ENCODE measurements at places on chromosomes 16 and 17.

GRCh38 chr16:79757968-79758367, 157.4 kb upstream of the MAF start:
- DNase-seq = no peak

- DNase-seq = peak; percentile 86
Measured at GRCh38 chr17:19387921-19388521, 1.0 kb upstream of the MFAP4 start.

GRCh38 chr16:5541356-5541755, 443.8 kb upstream of the EEF2KMT start:
- no peak for DNase-seq

- DNase-seq = no peak
Measured at GRCh38 chr17:49551221-49552069, 24.2 kb upstream of the NXPH3 start.

DNA sequence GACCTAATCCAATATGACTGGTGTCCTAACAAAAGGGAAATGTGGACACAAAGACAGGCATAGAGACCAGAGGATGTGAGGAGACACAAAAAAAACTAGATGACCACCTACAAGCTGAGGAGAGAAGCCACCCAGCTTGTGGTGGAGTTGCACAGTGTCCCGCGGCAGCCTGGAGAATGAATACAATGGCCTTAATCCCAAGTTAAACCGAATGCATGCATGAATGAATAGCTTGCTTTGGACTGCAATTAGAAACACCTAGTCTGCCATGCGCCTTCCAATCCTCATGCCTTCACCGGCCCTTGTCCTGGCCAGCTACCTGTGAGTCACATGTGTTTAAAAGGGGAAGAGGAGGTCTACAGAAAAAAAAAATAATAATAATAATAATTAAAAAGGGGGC, 72.0 kb downstream of the CNGB1 start:
- DNase-seq = no peak

DNA sequence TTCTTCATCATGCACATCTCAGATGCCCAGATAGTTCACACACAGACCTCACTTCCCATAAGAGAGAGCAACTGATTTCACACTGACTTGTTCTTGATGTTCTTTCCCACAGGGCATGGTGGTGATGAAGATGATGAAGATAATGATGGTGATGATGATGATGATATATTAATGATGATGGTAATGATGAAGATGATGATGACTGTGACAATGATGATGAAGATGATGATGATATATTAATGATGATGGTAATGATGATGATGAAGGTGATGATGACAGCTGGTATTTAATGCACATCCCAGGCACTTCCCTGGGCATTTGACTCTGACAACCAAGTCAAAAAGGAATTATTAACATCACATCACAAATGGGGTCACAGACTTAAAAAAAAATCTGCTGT, 225.2 kb downstream of the MAF start:
- DNase-seq = no peak

DNA sequence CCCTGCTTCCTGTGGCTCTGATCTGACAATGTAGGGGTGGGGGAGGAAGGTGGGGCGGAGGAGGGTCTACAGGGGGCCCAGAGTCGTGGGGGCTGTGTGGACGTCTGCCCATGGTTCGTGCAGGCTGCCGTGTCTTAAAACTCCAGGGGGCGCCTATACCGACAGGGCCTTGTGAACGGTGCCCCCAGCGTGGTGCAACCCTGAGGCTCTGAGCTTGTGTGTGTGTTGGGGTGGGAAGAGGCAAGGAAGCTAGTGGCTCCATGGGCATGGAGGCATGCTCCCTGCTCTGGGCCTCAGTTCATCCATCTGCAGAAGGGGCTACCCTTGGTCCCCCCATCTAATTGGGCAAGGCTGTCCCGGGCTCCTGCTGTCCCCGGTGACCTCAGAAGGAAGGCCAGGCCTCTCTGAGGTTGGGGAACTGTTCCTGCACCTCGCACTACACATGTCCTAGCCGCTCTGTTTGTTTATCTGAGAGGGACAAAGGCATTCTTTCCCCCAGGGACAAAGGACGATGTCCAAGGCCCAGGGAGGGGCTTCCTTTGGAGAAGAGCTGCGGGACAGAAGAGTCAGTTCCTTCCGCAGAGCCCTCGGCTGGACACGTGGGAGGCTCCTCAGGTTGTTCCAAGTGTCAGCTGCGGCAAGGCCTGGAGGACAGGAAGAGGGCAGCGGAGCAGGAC, 13.5 kb downstream of the CA4 start:
- no peak for DNase-seq

GRCh38 chr17:69057280-69057679, 3.4 kb downstream of the ABCA9 start:
- no peak for DNase-seq

- DNase-seq = no peak
Measured at GRCh38 chr16:57799600-57800199, 2.6 kb downstream of the KIFC3 start.

GRCh38 chr17:33012522-33013033, 20.9 kb downstream of the SPACA3 start:
- peak; percentile 93 for DNase-seq

- DNase-seq = no peak
Measured at GRCh38 chr16:74732707-74733350, 32.2 kb upstream of the MLKL start.

- peak; percentile 68 for DNase-seq
Measured at GRCh38 chr17:78737332-78737731, 44.7 kb downstream of the CYTH1 start.

DNA sequence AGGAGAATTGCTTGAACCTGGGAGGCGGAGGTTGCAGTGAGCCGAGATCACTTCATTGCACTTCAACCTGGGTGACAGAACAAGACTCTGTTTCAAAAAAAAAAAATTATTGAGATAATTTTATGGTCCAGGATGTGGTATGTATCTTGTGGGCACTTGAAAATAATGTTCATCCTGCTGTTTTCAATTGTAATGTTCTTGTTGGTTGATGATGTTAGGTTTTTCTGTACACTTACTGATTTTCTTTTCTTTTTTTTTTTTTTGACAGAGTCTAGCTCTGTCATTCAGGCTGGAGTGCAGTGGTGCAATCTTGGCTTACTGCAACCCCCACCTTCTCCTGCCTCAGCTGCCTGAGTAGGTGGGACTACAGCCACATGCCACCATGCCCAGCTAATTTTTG, 29.7 kb downstream of the TBX21 start:
- no peak for DNase-seq

DNA sequence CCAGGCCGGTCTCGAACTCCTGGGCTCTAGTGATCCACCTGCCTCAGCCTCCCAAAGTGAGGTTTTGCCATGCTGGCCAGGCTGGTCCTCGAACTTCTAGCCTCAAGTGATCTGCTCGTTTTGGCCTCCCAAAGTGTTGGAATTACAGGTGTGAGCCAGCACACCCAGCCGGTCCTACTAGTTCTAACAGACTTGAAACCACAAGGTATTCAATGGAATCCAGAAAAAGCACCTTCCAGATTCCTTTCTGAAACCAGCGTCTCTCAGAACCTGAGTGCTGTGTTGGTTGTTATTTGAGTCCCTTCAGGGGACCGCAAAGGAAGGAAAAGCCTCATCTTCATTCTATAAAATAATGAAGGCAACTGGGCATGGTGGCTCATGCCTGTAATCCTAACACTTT, 4.1 kb downstream of the KRABD2 start:
- DNase-seq = no peak

- DNase-seq = no peak
Measured at GRCh38 chr16:27665881-27666280, 115.9 kb downstream of the KATNIP start.

DNA sequence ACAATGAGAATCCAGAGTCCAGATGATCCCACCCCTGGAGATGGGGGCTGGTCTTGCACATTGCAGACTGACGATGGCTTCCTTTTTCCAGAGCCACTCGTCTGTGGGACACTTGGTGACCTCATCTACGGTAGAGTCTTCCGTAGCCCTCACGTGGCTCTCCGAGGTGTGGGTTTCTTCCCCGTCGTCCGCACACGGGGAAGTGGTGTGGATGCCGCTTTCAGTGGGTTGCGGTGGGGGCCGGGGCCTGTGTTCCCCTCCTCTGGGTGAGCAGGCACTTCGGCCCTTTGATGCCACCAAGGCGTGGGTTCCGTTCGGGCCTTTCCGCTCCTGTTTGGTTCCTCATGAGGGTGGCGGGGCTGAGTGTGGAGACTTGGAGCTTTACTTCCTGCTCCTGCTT, 21.4 kb downstream of the BAIAP2 start:
- no peak for DNase-seq

DNA sequence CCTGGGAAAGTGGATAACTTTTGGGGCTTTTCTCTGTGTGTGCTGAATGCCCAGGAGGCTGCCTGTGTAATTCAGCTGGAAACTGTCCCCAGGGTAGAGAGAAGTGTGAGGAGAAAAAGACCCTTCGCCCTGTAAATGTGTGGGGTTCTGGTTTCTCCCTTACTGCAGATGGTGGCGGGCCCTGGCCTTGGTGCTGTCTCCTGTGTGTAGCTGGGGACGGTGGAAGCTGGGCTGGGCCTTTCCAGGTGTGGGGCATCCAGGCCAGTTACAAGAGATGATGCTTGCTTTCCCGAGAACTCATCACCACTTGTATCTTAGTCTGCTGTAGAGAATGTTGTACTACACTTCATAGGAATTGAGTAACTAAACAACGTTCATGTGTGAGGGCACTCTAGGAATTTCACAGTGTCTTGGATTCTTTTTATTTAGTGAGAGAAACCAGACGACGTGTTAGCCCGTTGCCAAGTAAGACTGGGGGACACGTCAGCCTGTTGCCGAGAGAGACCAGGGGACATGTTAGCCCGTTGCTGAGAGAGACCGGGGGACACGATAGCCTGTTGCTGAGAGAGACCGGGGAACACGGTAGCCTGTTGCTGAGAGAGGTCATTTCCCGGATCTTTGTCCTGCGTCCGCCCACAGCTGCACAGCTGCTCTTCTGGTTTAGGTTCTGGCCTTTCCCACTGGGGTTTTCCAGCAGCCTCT, 43.1 kb downstream of the TBCD start:
- DNase-seq = peak; percentile 26

DNA sequence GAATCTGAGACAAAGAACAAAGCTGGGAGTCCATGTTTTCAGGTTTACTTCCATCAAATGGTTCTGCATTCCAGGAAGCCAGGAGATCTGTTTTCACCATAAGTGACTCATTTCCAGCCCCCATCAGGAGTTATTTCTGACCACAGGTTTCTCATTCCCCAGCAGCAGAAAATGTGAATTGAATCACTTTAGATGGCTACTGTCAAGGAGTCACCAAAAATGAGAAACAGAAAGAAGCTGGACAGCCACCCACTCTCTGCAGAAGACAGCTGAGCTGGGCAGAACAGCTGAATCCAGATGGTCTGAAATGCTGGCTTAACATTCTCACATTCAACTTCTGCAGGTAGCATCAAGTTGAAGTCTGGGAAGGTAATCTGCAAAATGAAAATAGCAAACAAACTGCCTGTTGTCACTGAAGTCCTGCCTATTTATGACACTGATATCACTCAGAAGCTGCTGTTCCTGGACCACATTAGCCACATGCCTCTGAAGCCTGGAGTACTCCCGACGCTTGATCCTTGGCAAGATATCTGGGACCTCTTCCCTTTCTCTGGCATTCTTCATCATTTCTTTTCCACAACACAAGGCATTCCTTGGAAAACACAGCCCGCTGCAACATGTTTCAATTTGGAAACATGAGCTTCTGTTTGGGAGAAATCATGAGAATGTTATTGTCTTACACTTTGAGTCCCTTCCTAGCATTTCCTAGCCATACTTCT, 15.3 kb downstream of the CCL11 start:
- peak; percentile 72 for DNase-seq

GRCh38 chr16:85227084-85227945, 115.0 kb upstream of the CIBAR2 start:
- DNase-seq = peak; percentile 71

DNA sequence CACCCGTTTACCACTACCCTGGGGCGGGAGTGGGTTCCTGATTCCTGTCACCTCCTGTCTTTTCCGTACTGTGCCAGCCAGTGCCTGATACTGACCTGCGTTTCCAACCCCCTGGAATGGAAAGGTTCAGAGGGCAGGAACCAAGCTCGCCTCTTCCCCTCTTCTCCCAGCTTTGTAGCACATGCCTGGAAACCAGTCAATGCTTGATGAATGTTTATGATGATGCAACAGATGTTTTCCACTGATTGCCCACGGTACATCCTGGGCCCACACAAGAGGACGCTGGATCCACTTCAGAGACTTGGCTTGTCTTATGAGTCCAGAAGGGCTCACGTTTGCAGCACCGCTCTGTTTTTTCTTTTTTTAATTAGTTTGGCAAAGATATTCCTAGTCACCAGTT, 262.0 kb downstream of the CPPED1 start:
- no peak for DNase-seq

DNA sequence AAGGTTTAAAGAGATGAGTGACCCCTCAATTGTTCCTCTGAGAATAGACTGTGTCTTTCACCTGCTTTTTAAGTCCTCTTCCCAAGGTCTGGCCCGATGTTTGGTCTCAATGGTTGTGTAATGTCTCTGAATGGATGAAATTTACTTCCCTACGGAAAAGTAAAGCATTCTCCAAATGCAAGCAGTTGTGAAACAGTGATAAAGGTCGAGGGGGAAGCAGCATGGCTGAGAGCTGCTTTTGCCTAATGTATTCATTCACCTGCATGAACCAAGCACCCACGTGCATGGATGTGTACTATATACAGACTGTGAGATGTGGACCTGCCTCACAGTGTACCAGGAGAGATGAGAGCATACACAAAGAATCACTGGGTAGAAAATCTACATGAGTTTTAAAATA, 11.4 kb downstream of the MRPS23 start:
- no peak for DNase-seq

DNA sequence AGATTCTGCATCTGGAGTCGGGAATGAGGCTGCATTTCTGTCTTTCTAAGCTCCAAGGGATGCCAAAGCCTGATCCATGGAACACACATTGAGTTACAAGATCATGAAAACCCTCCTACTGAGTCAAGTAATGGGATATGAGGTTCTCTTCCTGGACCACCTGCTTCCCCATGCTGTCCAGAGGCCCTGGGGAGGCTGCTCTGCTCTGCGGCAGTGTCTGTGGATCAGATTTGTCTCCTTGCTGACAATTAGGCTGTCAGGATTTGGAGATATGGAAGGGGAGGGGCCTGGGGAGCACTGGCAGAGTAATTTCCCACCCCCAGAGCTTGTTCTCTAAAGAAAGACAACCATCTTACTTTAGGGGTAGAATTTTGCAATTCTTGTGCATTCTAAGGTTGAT, 33.0 kb downstream of the C16orf95 start:
- no peak for DNase-seq

- DNase-seq = no peak
Measured at GRCh38 chr16:88651276-88651988, 579 bp upstream of the CYBA start.

DNA sequence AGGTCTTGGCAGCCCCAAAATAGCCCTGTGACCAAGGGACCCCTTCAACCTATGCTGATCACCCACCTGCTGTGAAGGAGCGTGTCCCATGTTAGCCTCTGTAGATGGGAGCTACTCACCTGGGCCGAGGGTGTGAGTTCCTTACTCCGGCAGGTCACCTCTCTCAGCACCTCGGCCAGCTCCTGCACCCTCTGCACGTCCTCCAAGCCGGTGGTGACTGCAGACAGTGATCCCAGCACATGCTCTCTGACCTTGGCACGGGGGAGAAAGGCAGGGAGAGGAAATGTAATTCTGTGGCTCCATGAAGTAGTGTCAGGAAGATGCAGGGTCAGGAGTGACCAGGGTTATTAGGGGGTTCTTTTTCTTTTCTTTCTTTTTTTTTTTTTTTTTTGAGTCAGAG, 67.7 kb upstream of the BCO1 start:
- no peak for DNase-seq
